ENCODE measurements at places on chromosomes 1 and 21.

DNA sequence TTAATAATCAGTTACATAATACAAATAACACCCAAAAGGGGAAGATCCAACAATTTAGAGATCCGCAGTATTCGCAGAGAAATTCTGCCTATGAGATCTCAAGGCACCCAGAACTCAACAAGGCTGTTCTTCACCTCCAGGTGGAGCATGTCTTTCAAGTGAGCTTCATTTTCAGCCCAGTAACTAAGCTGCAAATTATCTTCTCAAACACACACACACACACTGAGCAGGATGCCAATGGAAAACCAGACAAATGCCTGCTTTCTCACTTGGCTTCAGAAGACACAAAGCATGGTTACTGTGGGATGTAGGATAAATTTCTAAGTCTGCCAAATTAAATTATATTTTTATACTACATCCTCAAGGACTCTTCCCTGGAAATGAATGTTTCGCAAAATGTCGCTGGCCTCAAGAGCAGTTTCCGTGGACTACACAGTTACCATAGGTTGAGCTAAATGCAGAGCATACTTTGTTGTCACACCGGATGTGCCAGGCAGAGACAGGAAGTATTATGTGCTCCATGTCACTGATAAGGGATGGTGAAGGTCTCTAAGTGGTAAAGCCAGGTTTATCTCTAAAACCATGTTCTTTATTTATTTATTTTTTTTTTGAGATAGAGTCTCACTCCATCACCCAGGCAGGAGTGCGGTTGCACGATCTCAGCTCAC, 30.3 kb downstream of the UBR4 start:
- DNase-seq, result peak; percentile 15

GRCh38 chr21:37378700-37379139, 12.1 kb downstream of the DYRK1A start:
- DNase-seq, result no peak

GRCh38 chr1:84253036-84253435, 48.5 kb upstream of the SAMD13 start:
- DNase-seq, result no peak

- no peak for DNase-seq
These were observed 327.1 kb downstream of the PCP4 start for GRCh38 chr21:40194185-40194980.
